ENCODE measurements at places on chromosomes 13 and 19. TPM values are rescaled to one million over a fixed set of nuclear protein-coding genes. Genes with fewer than 3 reads are reported as not detected.

The MBD3L2 gene
- not detected for total RNA-seq

The SYNE4 gene
- 7.0 TPM for total RNA-seq

DNA sequence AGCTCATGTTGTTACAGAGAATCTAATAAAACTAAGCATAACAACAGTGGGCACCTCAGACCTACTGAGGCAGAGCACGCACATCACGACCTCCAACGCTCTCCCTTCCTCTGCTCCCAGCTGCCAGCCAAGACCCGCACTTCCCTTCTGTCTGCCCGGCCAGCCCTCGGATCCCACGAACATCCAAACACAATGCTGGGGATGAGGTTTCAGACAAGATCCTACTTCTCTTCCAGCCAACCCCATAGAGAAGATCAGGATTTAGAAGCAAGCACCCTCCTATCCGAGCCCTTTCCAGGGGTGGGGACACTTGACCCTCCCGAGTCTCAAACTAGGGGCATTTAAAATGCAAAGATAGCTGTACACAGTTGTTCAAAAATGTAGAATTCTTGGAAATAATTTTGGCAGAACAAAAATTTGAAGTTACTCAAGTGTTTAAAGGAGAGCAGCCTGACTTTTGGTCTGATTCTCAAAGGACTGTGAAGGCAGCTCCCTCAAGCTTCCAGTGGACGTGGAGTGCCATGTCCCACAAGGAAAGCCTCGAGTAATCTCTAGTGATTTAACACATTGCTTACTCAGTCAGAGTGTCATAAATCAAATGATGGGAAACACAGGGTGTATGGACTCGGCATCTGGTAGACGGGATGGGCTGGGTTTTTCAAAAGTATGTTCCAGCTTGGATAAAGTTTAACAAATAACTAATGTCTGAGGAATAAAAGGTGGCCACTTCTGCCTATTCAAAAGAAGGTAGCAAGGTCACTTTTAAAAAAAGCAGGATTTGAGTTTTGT lies 32.8 kb downstream of the ANKRD10 start:
- H3K27ac ChIP-seq = no peak overlapping the region
- H3K36me3 ChIP-seq = peaks cover 5% of the 10 kb centered on the region
- no peak for DNase-seq
- H3K4me1 ChIP-seq = no peaks in the 10 kb centered on the region
- H3K4me3 ChIP-seq = no peak overlapping the region
- no peaks in the 10 kb centered on the region for H3K27me3 ChIP-seq

- H3K4me1 ChIP-seq = no peaks in the 10 kb centered on the region
- no peaks in the 10 kb centered on the region for H3K36me3 ChIP-seq
- peak; percentile 80 for DNase-seq
- peak overlapping the region; percentile 36 for H3K4me3 ChIP-seq
- H3K27ac ChIP-seq = no peak overlapping the region
These were observed 40.3 kb downstream of the ZNF787 start for GRCh38 chr19:56080669-56081401.

DNA sequence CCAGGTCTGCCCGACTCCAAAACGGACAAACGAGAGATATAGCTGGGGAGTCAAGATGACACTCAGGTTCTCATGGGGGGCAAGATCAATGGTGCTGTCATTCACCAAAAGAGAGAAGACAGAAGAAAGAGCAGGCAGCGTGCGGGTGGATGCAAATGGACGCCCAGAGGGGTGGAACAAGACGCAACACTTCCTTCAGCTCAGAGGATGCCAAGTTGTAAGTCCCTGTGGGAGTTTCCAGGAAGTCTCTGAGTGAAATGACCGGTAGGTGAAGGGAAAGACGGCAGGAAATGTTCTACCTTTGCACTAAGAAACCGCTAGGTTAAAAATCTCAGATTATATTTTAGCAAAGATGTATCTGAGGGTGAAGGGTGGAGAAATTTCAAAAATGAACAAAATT lies 26.5 kb downstream of the TUBGCP3 start:
- no peaks in the 10 kb centered on the region for H3K27me3 ChIP-seq
- DNase-seq = no peak
- H3K27ac ChIP-seq = peak overlapping the region; percentile 90
- no peak overlapping the region for H3K4me3 ChIP-seq

DNA sequence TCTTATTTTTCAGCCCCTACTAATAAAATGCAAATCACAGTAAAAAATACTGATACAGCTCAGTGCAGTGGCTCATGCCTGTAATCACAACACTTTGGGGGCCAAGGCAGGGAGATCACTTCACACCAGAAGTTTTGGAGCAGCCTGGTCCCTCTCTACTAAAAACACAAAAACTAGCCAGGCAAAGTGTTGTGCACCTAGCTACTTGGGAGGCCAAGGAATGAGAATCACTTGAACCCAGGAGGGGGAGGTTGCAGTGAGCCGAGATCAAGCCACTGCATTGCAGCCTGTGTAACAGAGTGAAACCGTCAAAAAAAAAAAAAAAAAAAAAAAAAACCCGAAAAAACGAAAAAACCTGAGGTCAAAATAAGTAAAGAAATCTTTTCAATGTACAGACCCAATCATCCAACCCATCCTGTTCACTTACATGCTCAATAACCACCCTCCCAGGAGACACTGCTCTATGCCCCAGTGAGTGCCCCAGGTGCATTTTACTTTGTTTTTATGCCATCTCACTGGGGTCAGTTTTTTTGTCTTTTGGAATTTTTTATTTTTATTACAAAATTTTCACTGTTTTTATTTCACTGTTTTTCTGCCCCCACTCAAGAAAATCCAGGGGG lies 107.0 kb downstream of the ZNF486 start:
- no peak for DNase-seq
- no peak overlapping the region for H3K4me3 ChIP-seq

DNA sequence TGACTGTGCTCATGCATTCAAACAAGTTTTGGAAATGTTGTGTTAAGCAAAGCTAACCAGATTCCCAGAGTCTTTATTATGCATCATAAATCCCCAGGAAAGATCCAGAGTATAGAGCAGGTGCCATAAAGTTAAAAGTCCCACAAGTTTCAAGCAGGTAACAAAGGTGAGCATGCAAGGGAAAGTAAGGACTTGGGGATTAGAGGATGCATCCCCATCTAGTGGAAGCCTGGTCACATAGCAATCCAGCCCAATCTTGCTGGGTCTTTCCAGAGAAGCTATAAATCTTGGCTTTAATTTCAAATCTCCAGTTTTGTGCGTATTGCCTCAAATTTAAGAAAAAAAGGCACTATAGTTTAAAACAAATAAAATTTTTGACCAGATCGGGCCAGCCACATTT lies 72.7 kb downstream of the ZNF254 start:
- H3K36me3 ChIP-seq = no peaks in the 10 kb centered on the region
- H3K27me3 ChIP-seq = no peaks in the 10 kb centered on the region
- no peak overlapping the region for H3K4me3 ChIP-seq
- no peaks in the 10 kb centered on the region for H3K4me1 ChIP-seq

- no peaks in the 10 kb centered on the region for H3K27me3 ChIP-seq
- H3K36me3 ChIP-seq = no peaks in the 10 kb centered on the region
- DNase-seq = no peak
- H3K27ac ChIP-seq = no peak overlapping the region
- no peak overlapping the region for H3K4me3 ChIP-seq
- H3K4me1 ChIP-seq = no peaks in the 10 kb centered on the region
These were observed 14.9 kb downstream of the UBL3 start for GRCh38 chr13:29835280-29836061.

- H3K4me1 ChIP-seq = no peaks in the 10 kb centered on the region
- no peaks in the 10 kb centered on the region for H3K27me3 ChIP-seq
- no peak overlapping the region for H3K4me3 ChIP-seq
- no peak overlapping the region for H3K27ac ChIP-seq
- DNase-seq = peak; percentile 44
These were observed 8.9 kb downstream of the RTBDN start for GRCh38 chr19:12825254-12826131.

GRCh38 chr19:55353803-55354697 lies 469 bp downstream of the COX6B2 start:
- no peak overlapping the region for H3K27ac ChIP-seq
- peak; percentile 82 for DNase-seq
- peak overlapping the region; percentile 37 for H3K4me3 ChIP-seq
- H3K27me3 ChIP-seq = peaks cover 15% of the 10 kb centered on the region

- no peak for DNase-seq
- H3K27me3 ChIP-seq = no peaks in the 10 kb centered on the region
- H3K36me3 ChIP-seq = peaks cover 11% of the 10 kb centered on the region
- H3K27ac ChIP-seq = no peak overlapping the region
- peaks cover 9% of the 10 kb centered on the region for H3K4me1 ChIP-seq
- no peak overlapping the region for H3K4me3 ChIP-seq
These were observed 1.1 kb upstream of the MRI1 start for GRCh38 chr19:13763265-13763664.

- DNase-seq = no peak
- H3K27me3 ChIP-seq = no peaks in the 10 kb centered on the region
- no peaks in the 10 kb centered on the region for H3K36me3 ChIP-seq
- H3K4me1 ChIP-seq = no peaks in the 10 kb centered on the region
- H3K4me3 ChIP-seq = no peak overlapping the region
These were observed 465.7 kb downstream of the TBC1D4 start for GRCh38 chr13:75016225-75016624.

DNA sequence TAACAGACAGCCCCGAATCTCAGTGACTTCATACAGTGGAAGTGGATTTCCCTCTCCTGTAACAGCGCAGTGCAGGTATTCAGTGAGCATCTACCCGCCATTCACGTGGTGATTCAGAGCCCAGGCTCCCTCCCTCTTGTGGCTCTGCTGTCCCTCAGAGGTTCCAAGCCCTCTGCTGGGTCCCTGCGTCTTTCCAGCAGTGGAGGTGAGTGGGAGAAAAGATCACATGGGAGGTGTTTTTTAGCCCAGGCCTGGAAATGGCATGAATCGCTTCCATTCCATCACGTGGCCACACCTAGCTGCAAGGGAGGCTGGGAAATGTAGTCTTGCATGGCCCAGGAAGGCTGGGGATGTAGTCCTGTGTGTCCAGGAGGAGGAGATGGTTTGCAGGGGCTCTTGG lies 61.4 kb downstream of the DPF1 start:
- no peaks in the 10 kb centered on the region for H3K27me3 ChIP-seq
- H3K4me3 ChIP-seq = no peak overlapping the region
- H3K27ac ChIP-seq = no peak overlapping the region
- no peaks in the 10 kb centered on the region for H3K4me1 ChIP-seq
- no peak for DNase-seq

GRCh38 chr13:72932250-72932649 lies 126.6 kb upstream of the KLF5 start:
- H3K27me3 ChIP-seq = no peaks in the 10 kb centered on the region
- H3K27ac ChIP-seq = no peak overlapping the region
- no peaks in the 10 kb centered on the region for H3K36me3 ChIP-seq
- H3K4me1 ChIP-seq = no peaks in the 10 kb centered on the region

DNA sequence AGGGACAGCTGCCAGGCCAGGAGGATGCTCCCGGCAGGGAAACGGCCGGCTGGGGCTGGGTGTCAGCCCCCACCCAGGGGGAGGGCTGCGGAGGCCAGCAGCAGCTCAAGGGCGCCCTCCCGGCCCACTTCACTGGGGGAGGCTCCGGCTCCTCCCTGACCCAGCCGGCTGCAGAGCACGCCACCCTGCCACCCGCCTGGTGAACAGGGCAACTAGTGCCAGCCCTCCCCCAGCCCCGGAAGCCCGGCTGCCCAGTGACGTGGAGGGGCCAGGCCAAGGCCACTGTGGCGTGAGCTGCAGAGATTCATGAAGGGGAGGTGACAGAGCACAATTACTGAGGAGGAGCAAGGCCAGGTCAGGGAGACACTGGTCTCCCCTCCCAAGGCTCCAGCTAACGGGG lies 14.7 kb downstream of the REXO1 start:
- H3K4me1 ChIP-seq = peaks cover 7% of the 10 kb centered on the region
- H3K27me3 ChIP-seq = no peaks in the 10 kb centered on the region
- H3K4me3 ChIP-seq = no peak overlapping the region
- no peaks in the 10 kb centered on the region for H3K36me3 ChIP-seq
- no peak overlapping the region for H3K27ac ChIP-seq

DNA sequence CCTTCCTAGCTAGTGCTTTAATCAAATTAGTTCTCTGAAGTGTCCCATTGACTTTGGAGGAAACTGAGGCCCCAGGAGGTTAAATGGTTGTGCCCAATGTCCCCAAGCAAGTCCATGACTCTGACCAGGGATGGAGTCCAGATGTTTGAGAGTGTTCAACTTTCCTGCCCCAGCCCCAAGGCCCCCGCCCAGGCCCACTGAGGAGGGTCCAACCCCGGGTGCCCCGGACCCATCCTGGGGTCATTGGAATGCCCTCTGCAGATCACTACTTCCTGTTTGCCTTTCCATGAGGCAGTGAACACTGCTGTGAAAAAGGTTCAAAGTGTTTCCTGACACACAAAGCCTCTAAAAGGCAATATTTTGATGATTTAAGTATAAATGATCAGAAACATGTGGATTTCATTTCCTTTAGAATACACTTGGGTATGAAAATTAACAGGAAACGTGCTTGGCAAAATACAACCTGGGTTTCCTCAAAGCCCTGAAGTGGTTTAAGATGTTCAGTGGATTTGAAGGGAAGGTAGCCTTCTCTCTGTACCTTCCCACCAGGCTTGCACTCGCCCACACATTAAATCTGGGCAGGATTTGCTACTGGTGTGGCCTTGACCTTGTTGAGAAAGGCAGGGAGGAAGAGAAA lies 335.7 kb downstream of the TSHZ3 start:
- H3K27ac ChIP-seq = no peak overlapping the region
- H3K36me3 ChIP-seq = no peaks in the 10 kb centered on the region
- no peak for DNase-seq
- no peak overlapping the region for H3K4me3 ChIP-seq

- H3K27ac ChIP-seq = no peak overlapping the region
- H3K4me1 ChIP-seq = no peaks in the 10 kb centered on the region
- no peaks in the 10 kb centered on the region for H3K27me3 ChIP-seq
- H3K4me3 ChIP-seq = no peak overlapping the region
- DNase-seq = no peak
These were observed 35.3 kb upstream of the RFC3 start for GRCh38 chr13:33782631-33783030.

DNA sequence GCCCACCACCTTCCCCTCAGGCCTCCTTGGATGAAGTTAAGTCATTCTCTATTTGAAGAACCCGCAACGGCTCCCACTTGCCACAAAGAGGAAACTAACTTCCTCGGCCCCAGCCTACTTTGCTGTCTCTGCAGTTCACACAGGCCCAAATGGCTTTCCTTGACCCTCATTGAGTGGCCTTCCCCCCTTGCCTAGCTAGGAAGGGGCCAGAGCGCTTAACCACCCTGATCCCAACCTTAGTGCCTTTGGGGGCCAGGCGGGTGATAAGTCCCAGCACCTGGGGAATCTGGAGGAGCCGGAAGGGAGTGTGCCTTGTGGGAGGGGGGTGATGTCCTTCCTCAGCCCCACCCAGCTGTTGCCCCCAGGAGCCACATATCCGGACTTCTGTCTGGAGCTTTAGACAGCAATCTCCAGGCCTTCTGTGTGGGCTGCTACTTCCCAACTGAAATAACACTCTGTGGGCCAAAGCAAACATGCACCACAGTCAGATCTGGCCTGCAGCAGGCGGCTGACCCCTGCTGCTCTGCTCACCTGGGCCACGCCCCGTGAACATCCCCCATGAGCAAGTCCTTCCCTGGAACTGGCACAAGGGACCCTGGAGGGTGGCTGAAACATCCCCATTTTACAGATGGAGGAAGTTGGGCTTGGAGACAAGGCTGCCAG lies 10.5 kb downstream of the NECTIN2 start:
- DNase-seq = no peak
- H3K4me3 ChIP-seq = no peak overlapping the region
